Stimulated activated CD4-positive, alpha-beta T cell treated with anti-CD3 and anti-CD28 coated beads, Interleukin-15, amount 100 ng/mL, for 1 hour (primary cell): ENCODE measurements at places on chromosomes 2 and 18.

DNA sequence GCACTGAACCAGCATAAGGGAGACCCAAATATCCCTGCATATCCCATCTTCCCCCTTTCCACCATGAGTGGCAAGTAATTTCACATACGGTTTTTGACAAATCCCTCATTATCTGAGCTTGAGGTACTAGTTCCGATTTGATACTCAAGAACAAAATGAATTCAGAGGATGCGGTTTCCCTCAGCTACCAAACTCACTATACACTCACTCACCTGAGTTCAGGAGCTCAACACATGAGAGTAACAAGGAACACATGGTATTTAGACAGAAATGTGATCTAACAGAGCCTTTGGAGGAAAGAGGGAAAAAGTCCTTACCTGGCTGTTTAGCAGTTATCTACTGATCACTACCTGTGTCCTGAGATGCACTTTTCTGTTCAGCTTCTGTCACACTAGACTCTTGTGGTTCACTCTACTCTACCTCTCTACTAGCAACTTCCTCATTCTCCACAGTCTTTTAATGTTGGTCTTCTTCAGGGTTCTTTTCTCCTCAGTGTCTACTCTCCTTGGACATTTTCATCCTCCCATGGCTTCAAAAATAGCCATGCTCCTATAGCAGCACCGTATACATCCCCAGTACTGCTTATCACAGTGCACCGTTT lies 25.1 kb downstream of the ASXL2 start:
- DNase-seq: no peak

GRCh38 chr2:126495189-126495588 lies 160.8 kb upstream of the GYPC start:
- DNase-seq: no peak

- DNase-seq: no peak
Observed at GRCh38 chr2:188265315-188265714, 26.4 kb upstream of the GULP1 start.

GRCh38 chr2:160493227-160494028 lies at the start of gene RBMS1:
TSS of gene RBMS1 (minus strand) at chr2:160493807. CDS start at chr2:160493363, 444 bp downstream.
- DNase-seq: peak; percentile 34

DNA sequence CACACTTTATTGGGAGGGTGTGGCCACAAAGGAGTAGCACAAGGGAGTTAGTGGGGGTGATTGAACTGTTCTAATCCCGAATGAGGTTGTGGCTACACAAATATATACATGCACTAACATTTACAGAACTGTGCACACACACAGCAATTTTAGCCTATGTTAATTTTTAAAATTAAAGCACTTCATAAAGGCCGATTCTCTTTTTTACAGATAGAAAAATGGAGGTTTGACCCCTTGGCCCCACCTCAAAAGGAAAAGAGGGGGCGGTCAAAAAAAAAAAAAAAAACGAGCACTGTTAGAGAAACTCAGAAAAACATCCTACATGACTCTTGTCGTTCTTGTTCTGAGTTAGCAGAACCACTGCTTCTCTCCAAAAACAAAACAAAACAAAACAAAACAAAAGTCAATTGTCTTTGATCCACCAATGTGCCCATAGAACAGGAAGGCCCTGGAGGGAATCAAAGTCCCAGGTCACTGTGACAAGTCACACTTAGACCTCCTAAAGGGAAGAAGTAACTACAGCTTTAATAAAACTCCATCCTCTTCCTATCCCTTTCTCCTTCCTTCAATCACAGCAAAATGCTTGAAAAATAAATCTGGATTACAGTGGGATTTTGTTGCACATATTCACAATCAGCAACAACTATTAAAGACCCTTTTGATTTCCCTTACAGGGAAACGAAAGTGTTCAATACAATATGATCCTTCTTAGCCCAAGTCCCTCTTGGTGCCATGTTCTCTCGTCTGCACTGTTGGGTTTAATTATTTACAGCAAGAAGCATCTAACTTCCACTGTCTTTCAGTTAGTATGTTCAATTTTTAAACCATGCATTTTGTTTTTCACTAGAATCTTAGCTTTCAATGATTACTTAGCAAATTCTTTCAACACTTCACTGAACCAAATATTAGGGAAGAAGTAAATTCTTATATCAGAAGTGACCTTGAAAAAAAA lies 16.6 kb downstream of the LRP2 start:
- no peak for DNase-seq

DNA sequence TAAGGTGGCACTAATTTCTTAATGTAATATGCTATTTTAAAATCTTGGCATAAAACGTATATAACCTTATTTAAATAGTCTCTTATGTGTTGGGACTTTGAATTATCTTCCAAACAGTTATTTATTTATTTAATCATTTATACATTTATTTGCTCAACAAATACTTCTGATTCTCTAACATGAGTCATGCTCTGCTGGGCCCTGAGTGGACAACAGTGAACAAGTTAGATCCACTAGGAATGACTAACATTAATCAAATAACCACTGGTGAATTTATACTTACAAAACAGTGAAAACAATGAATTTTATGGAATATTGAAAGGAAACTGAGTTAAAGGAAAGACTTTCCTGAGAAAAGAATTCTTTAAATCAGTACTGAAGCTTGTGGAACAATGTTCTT lies 1257.2 kb upstream of the CHAC2 start:
- no peak for DNase-seq

DNA sequence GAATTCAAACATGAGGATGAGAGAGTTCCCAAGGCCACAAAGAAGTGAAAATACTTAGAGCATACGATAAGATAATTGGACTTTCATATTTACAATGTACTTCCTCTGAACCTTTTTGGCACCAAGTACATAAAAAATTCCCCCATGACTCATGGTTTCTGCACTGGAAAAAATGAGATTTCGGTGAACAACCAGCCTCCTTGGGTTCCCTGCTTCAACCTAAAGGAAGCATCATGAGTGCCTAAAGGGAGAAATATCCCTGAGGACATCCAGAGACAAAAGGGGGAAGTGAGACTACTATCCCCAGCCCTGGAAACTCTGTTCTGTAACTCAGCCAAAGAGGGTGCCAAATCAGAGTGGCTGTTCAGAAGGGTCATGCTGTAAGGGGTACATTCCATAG lies 562.7 kb upstream of the SLC39A10 start:
- DNase-seq: no peak

GRCh38 chr18:8803063-8803795 lies 97.9 kb downstream of the MTCL1 start:
- no peak for DNase-seq
